Myocyte (in vitro differentiated cells): ENCODE measurements at places on chromosomes 5 and 9. TPM values are rescaled to one million over a fixed set of nuclear protein-coding genes. Genes with fewer than 3 reads are reported as not detected.

The SPZ1 gene
- not detected in 2 replicates for total RNA-seq

The ADAM19 gene
- total RNA-seq = 33.4 and 36.8 TPM in 2 replicates

- DNase-seq = peak; percentile 79
Observed at GRCh38 chr5:159965031-159965837, 43.7 kb upstream of the TTC1 start.

DNA sequence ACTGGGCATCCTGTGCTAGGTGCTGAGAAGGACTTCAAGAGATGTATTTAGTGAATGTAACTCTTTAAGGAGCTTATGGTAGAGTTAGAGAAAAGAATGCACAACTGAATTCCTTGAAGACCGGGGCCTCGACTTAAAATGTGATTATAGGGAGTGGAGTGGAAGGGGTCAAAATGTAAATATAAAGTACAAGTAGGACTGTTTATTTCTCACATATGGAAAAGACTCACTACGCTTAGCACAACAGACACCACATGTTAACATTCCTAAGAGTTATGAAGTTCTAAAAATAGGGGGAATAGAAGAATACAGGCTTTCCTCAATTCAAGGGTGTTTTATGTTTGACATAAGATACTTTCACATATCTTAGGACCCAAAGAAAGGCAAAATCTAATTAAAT lies 117.8 kb upstream of the OSMR start:
- DNase-seq = no peak

The RGS7BP gene
- not detected in 2 replicates for total RNA-seq

GRCh38 chr5:176440927-176441706 lies 7.1 kb upstream of the FAF2 start:
- DNase-seq = no peak

- peak; percentile 76 for DNase-seq
Observed at GRCh38 chr5:100903039-100903887, at the start of gene ST8SIA4. Gene ST8SIA4, minus strand, starts transcription at chr5:100903282. Its CDS starts 327 bp downstream, at chr5:100902955.

The QRFP gene
- not detected in 2 replicates for total RNA-seq

The TAF11L5 gene
- total RNA-seq = not detected in 2 replicates

The FBXO38 gene
- 46.0 and 56.8 TPM in 2 replicates for total RNA-seq

DNA sequence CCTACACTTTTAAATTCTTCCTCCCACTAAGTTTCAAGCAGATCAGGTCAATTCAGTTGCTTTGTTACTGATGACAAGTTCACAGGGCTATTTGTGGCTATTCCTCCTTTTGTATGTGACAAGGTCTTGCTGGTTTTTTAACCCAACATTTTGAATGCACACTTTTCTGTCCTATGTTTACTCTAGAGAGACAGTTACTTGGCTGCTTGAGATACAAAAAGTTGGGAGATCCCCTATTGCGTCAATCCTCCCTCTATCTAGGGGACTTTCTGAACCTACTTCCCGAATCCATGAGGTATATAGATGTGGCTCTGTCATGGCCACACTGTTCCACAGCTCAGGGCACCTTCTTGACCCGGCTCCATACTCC lies 386.7 kb downstream of the NTRK2 start:
- no peak for DNase-seq

DNA sequence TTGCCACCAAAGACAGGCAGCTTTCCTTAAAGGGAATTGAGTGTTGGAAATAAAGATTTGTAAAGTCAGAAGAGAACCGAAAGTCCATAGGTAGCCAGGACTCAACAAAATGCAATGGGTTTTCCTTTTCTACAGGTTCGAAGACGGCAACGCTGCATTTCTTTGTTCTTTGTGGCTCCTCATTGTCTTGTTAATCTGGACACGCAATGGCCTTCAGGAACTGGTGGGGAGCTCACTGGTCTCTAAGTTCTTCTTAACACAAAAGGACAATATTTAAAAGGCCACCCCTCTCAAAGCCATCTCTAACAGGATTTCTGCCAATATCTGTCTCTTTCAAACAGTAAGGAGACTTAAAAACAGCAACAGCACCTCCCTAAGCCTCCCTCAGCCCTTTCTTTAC lies 170.6 kb downstream of the RMI1 start:
- DNase-seq = no peak

- DNase-seq = no peak
Observed at GRCh38 chr5:167489202-167489601, 802.2 kb upstream of the WWC1 start.

The HBEGF gene
- 10.1 and 10.2 TPM in 2 replicates for total RNA-seq
